ENCODE measurements at places on chromosomes 2 and 18. TPM values are rescaled to one million over a fixed set of nuclear protein-coding genes. Genes with fewer than 3 reads are reported as not detected.

DNA sequence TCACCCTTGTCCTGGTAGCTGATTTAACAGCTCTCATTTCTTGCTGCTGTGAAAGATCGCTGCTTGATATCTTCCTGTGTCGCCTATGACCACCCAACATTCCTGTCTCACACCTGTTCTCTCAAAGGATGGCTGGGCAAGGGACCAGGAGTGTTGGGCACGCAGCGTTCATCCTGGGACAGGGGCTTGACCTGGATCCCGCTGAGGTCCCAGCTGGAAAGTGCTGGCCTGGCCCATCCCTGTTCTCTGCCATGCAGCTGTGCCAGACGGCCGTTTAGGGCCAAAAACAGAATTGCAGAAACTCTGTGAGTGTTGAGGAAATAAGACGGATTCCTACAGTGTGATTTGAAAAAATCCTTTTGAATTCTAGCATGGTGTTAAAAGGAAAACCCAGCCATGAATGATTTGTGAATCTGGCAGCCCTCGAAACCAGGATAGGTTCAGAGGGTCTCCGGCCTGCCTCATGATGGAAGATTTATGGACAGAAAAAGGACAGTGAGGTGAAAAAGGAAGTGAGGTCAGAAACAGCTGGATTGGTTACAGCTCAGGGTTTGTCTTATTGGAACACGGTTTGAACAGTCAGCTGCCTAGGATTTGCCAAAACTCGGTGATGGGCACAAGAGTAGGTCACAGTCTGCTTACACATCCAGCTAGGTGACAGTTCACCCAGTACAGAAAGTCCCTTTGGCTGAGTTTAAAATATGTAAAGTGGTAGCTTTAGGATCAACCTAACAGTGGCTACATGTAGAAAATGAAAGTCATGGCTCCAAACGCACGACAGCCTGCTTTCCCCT, 164.8 kb downstream of the DCDC2C start:
- DNase-seq, result no peak

DNA sequence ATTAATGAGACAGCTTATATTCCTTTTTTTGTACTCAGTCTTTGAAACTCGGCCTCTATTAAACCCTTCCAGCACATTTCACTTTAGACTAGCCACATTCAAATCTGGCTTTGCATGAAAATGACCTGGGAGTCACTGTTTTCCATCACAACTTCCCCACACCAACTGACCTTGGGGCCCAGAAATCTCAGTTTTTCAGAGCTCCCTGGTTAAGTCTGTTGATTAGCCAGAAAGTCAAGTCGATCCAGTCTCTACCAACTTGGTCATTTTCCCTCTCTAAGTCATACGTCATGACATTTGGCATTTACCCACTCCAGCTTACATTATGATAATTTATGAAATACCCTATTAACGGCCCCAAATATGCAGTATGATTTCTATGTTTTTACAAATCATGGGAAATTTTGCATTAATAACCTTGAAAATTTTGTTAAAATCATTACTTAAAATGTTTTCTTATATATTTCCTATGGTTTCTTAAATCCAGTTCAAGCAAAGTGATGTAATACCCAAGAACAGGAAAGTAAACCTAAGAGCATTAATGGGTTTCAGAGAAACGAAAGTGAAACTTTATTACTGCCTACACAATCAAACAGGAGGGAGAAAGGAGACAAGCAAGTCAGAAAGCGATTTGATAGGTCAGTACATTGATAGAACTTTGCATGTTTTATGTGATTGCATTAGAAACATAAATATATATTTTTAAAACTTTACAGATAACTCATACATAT, 77.1 kb downstream of the SPATS2L start:
- no peak for DNase-seq

DNA sequence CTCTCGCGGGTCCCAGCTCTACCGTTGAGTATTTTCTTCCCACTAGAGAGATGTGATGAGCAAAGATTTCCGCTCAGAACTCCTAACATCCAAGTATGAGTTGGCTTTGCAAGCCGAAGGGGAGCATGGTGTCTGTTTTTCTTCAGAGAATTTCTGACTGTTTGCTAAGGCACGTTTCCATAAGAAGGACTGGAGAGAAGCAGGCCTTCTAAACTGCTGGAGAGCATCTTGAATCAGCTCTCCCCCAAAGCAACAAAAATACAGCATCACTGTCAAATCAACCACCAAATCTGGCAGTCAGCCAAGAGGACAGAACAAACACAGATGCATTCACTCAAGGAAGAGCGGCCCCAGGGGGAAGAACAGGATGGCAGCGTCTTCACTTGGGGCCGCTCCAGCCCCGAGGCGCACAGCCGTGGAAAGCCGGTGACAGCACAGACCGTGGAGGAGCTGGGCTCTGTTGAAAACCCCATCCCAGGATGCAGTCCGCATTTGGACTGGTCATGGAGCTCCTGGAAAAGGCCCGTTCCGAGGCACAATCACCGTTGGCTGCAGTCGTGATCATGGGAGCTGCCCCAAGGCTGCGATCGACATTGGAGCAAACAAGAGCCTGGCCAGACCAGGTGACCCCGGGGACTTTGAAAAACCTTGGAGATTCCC, 101.4 kb downstream of the NFATC1 start:
- no peak for DNase-seq

- DNase-seq, result no peak
These were observed 14.5 kb downstream of the SLC39A10 start for GRCh38 chr2:195671563-195671962.

GRCh38 chr2:46841621-46842020, 74.0 kb downstream of the MCFD2 start:
- DNase-seq, result no peak

DNA sequence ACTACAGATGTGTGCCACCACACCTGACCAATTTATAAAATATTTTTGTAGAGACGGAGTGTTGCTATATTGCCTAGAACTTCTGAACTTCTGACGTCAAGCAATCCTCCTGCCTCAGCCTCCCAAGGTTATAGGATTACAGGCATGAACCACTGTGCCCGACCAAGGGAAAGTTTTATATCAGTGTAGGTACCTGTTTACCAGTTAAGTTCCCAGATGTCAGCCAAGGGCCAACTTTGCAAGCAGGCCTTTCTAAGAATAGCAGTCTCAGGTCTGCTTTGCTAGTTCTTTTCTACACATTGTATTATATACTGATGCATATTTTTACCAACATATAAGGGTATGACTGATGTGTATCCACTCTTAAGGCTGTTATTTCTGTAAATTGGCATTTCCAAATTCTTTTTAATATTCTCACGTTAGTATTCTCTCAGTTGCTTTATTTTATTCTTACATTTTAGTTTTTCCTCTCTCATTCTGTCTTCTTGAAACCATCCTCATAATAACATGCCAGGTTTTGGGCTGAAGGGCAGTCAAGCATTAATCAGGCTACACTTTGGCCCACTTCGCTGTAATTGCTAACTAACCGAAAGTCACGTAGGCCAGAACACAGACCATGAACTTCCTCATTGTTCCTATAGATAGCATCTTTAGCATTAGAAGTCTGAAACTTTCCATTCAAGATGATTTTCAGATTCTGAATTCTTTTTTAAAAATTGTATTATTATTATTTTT, 25.0 kb upstream of the CXXC1 start:
- DNase-seq, result no peak

DNA sequence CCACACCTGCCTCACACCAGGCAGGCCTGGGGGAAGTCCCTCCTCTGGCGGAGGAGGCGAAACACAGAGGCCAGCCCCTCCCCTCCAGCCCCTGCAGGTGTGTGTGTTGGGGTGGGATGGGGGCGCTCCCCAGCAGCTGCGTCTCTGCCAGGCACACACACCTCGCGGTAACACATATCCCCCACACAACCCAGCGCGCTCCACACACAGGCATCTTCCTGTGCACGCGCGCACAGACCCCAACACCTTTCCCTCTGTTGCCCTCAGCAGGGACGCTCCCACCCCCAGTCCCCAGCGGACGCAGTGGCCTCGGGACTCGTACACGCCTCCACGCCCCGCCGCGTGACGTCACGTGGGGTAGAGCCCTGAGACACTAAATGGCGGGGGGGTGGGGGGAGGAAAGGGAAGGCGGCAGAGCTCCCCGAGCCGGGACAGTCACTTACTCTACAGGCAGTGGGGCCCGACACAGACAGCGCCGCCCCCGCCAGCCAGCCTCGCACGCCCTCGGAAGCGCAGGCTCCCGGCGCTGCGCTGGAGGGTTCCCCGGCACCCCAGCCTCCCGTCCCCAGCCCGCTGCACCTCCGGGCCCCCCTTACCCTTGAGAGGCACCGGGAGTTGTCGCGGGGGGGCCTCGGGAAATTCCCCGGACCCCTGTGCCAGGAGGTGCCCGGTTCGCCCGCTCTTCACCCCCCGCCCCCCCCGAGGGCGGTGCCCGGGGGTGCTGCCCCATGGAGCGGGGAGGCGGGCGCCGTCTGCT, at the start of gene WNT10A:
WNT10A (plus strand) TSS at position 751 of the 757 bp plus-strand sequence. CDS start 144 bp downstream, outside the sequence.
- DNase-seq, result peak; percentile 67

DNA sequence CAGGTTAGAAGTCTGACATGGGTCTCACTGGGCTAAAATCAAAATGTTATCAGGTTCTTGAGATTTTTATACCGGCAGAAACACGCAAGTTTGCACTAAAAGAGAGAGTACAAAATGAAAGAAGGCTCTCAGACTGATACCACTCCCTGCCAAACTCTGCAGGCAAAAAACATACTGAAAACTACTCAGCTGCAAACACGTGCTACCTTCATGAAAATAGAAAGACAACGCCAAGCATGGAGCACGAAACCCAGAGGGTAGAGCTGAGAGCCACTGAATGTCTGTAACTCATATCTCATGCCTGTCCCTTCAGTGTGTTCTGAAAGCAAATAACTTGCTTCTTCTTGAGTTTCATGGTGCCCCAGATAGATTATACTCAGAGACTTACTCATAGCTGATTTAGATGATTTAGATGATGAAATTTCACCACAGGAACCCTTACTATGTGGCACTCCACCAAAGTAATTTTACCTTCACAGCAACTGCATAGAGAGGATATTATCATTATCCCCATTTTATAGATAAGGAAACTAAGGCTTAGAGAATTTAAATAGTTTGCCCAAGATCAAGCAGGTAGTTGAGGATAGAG, 313.0 kb upstream of the SLC39A10 start:
- no peak for DNase-seq

- DNase-seq, result no peak
These were observed 219.1 kb downstream of the CALCRL start for GRCh38 chr2:187228986-187229385.

DNA sequence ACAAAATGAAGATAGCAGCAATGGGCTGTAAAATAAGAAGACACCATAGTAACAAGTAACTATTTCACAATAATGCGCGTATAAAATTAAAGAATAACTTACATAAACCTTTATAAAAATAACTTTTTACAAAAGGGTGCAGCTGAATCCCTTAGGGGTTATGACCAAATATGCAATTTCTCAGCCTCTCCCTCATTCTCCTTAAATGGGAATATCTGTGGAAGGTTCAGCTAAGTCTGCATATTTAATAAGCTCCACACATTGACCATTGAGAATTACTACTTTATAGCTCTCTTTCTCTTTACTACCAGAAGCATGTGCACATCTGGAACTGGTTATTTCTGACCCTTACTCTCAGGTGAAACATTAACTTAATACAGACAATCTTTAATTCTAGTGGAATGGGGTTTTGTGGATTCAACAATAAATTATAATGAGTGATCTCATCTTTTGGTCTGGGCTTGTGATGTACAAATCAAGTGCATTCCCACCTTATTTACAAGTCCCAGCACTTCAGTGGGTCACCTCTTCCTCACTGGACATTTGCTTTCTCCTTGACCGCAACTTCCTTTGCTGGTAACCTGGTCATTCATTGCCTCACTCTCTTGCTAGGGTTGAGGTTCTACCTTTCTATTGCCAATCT, 15.7 kb downstream of the ARHGAP15 start:
- no peak for DNase-seq

DNA sequence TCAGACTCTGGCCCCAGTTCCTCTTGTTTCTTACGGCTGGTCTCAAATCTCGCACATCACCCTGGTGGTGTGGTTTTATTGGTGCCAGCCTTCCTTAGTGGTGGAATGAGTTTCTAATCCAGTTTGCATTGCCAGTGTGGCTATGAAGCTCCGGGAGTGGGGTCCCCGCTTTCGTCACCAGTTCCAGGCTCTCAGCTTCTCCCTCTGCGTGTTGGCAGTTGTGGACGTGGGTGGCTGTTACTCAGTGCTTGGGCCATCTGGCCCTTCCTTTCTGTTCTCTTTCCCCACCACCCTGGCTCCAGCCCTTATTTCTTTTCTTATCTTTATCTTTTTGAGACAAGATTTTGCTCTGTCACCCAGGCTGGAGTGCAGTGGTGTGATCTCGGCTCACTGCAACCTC, 30.1 kb downstream of the EFR3B start:
- no peak for DNase-seq

DNA sequence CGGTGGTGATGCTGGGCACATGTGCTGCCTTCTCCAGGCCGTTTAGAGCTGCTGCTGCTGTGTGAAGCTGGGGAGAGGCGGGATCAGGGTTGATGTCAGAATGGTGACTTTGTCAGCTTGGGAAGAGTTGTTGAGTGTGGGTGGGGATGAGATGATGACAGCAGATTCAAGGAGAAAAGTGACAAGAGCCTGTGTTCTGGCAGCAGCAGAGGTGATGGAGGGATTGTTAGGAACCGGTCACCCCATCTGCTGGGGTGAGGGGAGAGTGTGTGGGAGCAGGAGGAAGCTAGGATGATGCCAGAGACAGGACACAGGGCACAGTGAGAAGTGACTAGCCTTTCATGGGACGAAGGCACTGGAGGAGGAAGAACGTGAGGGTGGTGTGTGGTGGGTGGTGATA, 345.5 kb downstream of the RNF144A start:
- DNase-seq, result no peak

DNA sequence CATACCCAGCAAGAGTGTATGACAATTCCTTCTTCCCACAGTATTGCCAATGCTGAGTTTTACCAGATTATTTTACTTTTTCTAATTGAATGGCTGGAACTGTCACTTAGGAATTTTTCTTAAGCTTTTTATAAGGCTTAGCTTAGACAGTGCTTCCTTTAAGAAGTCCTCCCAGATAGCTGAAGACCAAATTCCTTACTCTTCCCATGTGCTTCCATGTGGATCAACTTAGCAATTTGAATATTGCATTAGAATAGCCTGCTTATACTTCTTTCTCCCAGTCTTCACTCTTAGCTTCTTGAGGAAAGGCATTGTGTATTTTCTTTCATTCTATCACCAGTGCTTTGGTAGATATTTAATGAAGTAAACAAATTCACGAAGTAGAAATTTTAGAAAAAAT, 1144.4 kb downstream of the LRP1B start:
- no peak for DNase-seq

DNA sequence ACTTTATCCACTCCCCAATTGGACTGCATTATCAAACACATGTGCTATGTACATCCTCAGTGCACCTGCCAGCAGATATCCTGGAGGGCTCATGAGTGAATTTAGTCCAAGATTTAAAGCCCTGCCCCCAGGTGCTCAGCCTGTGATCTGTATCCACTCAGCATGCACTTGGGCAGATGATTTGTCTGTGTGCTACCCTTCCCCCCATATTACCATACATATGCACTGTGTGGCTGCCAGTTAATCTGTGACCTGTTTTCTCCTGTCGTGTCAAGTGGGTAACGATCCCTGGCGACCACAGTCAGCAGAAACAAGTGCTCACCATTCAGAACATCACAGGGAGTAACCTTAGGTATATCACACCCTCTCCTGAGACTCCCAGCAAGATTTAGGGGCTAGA, 10.2 kb downstream of the NAGK start:
- no peak for DNase-seq

UBXN4 gene
- total RNA-seq, result 66.0 TPM

DPYSL5 gene
- 16.3 TPM for total RNA-seq

CRYGA gene
- total RNA-seq, result not detected
